Omental fat pad (tissue), 4 donors: ENCODE measurements at places on chromosomes 1 and 21. TPM values are rescaled to one million over a fixed set of nuclear protein-coding genes. Genes with fewer than 3 reads are reported as not detected.

Gene CFAP74
- not detected for total RNA-seq

DNA sequence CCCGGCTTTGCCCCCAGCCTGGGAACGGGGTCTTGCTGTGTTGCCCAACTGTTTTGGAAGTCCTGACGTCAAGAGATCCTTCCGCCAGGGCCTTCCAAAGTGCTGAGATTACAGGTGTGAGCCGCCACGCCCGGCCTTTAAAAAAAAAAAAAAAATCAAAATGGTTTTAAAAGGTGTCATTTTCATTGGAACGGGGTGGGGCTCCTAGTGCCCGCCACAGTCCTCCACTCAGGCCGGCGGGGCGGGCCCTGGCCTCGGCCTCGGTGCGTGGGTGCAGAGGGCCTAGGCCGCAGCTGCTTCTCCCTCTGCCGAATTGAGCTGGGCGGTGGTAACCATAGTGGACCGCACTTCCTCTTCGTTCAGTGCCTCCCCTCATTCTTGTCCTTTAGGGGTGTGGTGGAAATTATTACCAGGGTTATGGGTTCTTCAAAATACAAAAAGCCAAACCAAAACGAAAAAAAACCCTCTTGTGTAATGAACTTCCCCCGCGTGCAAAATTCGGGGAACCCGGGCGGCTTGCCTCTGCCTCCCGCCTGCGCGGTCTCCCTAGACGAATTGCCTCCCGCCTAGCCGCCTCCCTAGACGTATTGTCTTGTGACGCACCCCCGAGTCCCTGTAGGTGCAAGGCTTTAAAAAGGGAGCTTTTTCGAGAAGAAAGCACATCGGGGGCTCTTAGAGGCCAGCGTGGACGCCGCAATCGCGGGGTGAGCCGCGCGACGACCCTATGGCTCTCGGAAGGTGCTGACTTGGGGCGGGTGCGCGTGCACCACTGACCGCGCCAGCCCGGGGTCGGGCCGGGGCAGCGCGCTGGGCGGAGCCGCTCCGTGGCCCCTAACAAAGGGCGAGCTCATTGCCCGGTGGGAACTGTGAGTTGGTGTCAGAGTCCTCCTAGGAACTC lies 10.5 kb upstream of the SPEN start:
- DNase-seq = no peak

Gene ADGRL2
- 53.2 TPM for total RNA-seq

Gene TMOD4
- not detected for total RNA-seq

Gene OR2AK2
- total RNA-seq = not detected

GRCh38 chr1:101233495-101233894 lies 3.3 kb upstream of the S1PR1 start:
- DNase-seq = no peak

- DNase-seq = no peak
Observed at GRCh38 chr1:53825306-53825705, 12.8 kb downstream of the NDC1 start.

Gene MYOC
- 93.0 TPM for total RNA-seq
